ENCODE measurements at places on chromosomes 1 and 21.

DNA sequence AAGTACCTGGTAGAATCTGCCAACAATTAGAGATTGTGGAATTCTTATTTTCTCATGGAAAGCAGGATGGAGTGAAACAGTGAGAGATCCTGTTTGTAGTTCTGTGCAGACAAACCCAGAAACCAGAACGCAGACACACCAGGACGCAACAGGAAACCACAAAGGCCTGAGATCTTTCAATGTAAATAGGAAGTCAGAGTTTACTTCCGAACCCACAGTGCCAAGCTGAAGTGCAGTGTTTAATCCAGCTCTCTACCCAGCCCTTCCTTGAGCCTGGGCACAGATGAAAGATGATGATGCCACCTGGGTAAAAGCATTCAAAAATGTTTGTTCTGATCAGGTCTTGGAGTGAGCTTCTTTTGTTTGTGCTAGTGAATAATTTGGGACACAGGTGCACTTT lies 244.2 kb upstream of the HOOK1 start:
- DNase-seq, result peak; percentile 4

DNA sequence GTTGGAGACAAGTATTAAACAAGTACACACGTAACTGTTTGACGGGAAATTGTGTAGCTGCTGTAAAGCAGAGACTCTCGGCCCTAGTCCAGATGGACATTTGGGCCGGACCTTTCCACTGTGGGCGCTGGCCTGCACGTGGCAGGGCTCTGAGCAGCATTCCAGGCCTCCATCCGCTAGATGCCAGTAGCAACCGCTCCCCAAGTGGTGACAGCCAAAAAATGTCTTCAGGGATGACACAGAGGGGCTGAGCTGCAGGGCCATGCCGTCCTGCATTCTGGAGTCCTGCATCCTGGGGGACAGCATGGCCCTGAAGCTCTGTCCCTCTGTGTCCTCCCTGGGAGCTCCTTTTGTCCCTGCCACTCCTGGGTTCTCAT lies 24.8 kb downstream of the A3GALT2 start:
- no peak for DNase-seq

DNA sequence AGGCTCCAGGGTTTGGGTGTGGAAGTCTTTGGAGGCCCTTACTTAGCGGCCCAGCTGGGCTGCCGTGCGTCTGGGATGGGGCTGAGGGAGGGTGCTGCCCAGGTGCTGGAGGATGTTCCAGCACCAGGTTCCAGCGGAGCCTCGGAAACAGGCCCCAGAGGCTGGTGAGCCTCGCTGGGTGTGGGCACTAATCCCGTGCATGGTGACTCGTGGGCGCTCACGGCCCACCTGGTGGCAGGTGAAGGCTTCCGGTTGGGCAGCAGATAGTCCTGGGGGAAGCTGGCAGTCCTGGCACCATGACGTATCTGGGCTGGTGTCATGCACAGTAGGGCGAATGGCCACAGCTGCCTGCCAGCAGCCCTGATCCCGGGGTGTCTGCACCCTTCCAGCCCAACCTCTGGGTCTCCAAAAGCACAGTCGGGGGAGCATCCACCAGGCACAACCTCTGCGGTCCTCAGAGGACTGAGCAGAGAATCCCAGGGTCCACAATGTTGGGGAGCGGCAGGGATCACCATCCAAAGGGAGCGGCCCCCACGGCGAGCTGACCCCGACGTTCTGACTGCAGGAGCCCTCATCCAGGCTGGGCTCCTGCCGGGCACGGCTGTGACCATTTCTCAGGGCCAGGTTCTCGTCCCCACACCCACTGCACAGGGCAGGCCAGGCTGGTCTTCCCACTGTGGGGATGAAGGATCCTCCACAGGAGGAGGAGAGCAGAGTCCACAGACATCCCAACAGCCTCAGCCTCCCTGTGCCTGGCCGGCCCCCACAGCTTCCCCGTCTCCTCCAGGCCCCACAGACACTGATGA lies 25.3 kb downstream of the FTCD start:
- DNase-seq, result no peak

DNA sequence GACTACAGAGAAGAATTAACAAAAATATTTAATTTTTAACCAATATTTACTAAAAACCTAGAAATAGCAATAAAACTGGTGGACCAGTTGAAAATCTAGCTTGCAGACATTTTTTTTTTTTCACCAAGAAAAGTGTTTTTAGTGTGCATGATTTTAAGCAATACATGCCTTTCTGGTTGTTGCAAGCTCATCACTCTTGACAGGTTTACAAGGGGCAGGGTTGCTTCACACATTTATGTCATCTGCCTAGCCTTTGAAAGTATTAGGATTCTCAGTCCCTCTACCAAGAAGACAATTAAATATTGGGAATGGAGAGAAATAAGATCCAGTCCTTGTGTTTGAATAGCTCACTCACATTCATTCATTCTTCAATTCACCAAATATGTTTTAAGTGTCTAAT lies 53.8 kb upstream of the LYPLAL1 start:
- no peak for DNase-seq

DNA sequence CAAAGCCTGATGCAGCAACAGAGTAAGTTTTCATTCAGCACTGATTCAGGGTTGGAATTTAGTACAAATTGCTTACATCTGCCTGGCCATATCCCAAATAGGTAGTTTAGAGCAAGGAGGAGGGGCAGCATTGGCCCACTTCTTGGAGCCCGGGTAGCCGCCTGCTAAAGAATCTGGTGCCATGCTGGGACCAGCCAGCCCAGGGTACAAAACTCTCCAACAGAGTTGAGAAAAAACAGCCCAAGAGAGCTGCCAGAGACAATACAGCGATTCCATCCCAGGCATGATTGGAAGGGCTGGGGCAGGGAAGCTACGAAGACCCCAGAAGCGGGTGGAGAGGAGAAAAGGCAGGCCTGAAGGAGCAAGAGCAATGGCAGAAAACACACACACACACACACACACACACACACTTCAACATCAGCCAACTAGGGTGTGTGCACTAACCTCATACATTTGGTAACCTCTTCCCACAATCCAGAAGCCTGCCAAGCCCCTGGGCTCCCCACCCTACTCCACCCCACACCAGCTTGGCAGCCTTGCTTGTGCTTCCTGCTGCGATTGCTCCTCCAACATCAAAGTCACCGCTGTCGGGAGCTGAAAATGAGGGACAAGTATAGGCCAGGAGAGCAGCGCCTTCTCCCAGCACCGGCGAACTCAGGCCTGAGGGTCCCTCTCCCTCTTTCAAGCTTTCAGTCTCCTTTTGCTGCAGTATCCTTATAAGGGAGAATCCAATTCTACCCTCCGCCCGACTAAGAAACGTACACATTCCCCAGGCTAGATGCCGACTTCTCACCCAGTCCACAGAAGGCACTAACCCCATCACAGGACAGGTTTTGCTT lies 1.2 kb downstream of the PIK3C2B start:
- no peak for DNase-seq

GRCh38 chr21:45001134-45002095 lies 61.6 kb downstream of the SLX9 start:
- DNase-seq, result no peak

- DNase-seq, result no peak
These were observed 15.4 kb downstream of the MOV10 start for GRCh38 chr1:112689842-112690237.

DNA sequence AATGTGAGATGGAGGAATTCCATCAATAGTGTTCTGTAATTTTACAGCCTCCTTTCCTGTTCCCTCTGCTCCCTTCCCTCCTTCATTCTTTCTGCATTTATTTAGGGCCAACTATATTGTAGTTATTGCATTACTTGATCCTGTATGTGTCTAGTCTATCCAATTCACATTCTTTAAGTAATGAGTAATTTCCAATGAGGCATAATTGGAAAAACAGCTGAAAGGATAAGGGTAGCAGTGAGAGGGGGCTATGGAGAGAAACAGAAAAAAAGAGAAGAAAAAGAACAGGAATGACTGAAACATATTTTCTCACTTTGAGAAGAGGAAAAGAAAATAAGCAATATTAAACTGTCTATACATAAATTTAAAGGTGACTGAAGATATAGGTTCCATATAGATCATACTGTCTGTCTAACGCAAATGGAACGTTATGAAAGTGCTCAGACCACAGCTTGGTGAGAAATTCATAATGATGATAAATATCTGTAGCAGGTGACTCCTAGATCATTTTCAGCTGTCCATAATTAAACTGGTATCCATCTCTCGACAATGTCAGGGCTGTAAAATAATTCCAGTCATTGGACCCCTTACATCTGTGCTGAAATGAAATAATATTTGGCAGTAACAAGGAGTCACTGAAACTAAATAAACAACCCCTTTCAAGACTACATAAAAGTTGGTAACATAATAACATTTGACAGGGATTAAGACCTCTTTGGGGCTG lies 61.8 kb downstream of the SPAG17 start:
- DNase-seq, result no peak

DNA sequence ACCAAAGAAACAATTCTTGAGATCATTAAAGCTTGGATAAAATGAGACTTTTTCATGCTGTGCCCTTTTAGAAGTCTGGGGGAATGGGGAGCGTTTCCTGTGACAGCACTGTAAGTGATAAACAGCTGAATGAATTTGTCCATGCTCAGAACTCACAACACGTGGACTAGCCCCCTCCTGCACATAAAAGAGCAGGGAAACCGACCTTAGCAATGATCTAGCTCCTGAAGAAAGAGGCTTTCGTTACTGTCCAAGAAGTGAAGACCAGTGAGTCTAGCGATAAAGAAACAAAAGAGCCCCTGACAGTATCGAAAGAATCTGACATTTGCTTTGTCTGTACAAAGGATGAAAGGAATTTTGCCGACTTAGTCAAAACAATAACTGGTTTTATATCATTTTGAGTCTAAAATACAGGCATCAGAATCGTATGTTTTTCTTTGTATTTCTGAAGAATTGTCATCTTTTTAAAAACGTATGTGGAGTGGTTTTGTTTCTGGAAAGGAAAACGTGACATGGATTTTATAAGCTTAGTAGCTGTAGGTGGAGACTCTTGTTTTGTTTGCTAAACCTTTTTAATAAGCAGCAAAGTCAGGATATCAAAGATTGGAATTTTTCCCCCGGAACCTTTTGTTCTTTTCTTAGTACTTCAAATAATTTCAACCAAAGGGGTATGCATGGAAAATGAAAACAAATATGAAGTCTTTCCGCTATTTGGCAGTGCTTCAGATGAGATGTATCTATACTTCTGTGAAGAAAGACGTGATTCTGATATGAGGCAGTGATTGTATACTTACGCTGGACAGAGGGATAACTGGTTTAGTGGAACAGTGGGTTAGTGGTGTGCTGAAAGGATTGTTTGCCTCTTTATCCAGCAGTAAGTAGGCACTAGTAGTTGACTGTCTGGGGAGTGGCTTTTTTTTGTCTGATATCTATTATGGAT lies 61.0 kb downstream of the MAST2 start:
- DNase-seq, result no peak

GRCh38 chr1:39333296-39333695 lies 128.8 kb downstream of the MACF1 start:
- no peak for DNase-seq

DNA sequence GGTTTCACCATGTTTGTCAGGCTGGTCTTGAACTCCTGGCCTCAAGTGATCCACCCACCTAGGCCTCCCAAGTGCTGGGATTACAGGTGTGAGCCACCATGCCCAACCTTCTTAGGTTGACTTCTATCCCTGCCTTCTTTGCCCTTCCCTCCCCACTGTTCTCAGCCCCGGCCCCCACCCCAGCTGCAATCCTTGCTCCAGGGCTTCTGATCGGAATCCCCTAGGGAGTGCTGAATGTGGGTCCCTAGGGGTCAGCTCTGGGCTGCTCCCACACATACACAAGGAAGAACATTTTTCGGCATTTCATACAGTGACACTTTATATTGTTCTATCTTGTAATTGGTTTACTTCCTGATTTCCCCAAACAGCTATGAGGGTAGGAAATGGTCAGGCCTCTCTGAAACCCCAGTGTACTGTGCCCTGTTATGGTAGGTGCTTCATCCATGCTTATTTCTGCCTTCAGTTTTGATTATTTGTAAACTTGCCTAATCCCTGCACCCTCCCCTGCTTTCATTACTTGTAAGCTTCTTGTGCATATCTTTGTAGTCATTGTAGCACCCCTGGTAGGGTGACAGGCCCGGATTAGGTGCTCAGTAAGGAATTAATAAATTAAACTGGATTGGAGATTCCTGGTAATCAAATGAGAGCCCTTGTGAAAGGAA lies 5.8 kb upstream of the SRP9 start:
- no peak for DNase-seq

GRCh38 chr1:91791103-91791502 lies 94.8 kb downstream of the TGFBR3 start:
- no peak for DNase-seq

DNA sequence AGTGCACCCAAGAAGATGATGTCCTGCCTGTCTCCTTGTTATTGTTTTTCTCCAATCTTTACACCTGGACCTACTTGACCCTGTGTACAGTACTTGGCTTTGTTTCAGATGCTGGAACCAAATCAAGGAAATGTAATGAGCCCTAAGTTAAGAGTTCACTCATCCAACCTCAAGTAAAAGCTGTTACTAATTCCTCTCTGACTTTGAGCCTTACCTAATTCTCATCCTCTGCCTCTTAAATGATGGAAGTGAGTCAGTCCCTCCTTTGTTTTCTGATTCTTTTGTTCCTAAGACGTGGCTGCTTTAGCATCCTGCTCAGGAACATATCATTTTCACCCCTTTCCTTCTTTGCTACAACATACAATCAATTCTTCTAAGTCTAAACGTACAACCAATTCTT lies 15.3 kb upstream of the PLA2G4A start:
- no peak for DNase-seq
